ENCODE measurements at places on chromosomes 4 and X.

DNA sequence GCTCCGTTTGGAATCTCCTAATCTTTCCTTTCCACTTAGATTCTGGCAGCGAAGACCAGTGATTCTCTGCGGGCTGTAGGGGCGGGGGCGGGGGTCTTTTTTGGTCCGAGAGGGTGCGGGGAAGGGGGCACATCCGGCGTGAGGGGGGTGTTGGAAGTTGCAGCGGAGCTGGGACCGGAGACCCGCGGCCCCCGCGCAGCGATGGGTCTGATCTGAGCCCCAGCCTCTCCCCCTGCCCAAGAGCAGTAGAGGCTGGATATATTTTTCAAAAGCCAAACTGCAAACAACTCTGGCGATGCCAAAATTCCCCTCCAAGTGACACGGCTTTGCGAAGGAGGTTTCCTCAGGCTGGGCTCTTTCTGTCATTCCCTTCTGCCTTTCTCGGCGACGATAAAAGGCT is 355 bp downstream of the GRID2 start:
- no peak for DNase-seq

GRCh38 chr4:130600706-130601105 is 1504.8 kb downstream of the C4orf33 start:
- no peak for DNase-seq

- DNase-seq = peak; percentile 46
Measured at GRCh38 chr4:85761803-85762528, 287.0 kb downstream of the ARHGAP24 start.

DNA sequence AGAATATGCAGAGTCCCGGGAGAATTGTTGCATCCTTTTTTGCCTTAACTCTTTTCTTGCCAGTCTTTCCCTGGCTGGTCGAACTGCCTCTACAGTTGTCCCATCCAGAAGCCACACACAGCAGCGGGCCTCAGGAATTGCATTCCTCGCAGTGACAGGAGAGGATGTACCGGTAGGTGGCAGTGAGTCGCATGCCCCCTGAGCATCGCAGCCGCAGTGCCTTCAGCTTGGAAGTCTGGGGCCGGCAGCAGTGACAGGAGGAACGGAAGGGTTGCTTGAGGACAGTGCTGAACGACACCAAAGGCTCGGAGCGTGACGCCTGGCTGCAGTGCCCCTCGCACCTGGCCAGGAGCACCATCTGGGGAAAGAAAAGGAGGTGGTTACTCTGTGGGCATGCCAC is 23.5 kb downstream of the NDP start:
- DNase-seq = no peak

GRCh38 chrX:10847333-10847732 is 226.9 kb upstream of the MID1 start:
- peak; percentile 23 for DNase-seq

DNA sequence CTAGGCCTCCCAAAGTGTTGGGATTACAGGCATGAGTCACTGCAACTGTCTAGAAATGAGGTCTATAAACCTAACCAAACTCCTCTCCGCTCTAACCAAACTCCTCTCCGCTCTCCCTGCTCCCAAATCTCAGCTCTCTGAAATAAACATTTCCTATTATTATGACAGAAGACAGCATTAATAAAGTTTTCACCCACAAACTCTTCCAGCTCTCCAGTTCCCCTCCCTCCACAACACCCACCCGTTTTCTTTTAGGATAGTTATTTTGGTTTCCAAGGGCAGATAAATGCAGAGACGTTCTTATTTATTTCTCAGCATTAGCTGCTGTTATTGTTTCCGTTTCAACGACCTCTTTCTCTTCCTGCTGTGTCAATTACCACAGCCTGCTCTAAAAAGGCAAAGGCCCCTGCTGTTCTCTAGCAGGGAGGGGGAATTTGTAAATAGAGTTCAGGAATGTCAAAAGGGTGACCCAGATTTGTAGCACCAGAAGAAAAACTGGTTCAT is 13.3 kb upstream of the SCD5 start:
- no peak for DNase-seq

DNA sequence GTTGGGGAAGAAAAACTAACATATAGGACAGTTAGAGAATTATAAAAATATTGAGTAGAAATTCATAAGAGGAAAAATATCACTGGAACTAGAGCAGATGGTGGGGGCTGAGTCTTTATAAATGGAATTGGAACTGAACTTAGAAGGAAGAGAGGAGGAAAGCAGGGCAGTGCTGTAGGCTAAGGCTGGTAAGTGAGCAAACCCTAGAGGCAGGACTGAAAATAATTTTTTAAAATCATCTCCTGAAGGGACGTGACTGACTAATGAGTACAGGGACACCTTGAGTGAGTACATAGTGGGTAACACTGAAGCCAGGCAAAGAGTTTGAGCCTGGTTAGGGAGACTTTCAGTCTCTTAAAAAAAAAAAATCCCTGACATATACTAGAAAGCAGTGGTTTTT is 63.3 kb downstream of the GALNT7 start:
- no peak for DNase-seq

DNA sequence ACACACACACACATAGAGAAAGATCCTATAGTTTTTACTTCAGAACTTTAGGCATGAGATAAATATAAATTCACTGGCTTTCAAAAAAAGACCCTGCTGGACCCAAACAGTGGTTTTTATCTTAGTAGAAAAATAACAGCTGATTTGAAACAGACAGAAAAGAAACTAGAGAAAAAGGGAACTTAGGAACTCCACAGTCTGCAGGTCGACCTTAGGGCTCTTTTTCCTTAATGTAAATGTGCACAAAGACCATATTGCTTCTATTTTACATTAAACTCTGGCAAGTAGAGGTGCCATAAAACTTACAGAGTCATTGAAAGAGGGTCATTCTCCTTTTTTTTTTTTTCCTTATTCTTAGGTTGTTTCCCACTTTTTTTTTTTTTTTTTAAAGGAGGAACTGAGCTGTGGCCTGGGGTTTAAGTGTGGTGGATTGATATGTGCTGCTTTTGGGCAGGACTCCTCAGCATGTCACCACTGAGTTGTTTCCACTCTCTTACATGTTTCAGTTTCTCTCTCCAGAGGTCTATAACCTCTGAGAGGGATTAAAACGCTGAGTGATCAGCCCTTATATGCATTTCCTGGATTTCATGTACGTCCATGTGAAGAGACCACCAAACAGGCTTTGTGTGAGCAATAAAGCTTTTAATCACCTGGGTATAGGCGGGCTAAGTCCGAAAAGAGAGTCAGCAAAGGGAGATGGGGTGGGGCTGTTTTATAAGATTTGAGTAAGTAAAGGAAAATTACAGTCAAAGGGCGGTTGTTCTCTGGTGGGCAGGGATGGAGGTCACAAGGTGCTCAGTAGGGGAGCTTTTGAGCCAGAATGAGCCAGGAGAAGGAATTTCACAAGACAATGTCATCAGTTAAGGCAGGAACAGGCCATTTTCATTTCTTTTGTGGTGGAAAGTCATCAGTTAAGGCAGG is 70.8 kb upstream of the PACRGL start:
- no peak for DNase-seq

GRCh38 chr4:168274871-168275270 is 43.7 kb downstream of the DDX60 start:
- no peak for DNase-seq

- no peak for DNase-seq
Measured at GRCh38 chr4:24927049-24927448, 14.2 kb upstream of the CCDC149 start.

GRCh38 chr4:153401501-153401900 is 57.0 kb downstream of the MND1 start:
- no peak for DNase-seq

DNA sequence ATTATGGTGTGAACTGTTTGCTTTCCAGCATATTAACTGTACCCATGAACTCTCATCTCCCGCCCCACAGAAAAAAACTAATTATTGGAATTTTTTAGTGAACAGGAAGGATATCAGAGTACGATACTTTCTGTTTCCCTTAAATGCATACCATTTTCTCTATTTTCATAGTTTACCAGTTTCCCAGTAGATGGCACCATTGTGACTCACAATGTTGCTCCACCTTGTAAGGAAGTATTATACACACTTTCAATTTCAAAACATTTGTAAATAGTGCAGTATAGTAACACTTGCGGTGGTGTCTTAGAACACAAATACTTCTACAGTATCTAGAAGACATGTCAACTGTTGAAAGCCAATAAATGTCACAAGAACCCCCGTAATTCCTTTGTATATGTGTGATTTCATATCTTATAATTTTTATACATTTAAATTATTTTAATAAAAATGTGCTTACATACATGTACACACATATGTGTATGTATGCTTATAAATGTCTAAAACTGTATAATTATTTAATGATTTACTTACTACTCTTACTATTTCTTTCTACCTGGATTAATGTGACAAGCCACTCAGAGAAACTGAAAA is 167.3 kb downstream of the SLIT2 start:
- DNase-seq = peak; percentile 70

DNA sequence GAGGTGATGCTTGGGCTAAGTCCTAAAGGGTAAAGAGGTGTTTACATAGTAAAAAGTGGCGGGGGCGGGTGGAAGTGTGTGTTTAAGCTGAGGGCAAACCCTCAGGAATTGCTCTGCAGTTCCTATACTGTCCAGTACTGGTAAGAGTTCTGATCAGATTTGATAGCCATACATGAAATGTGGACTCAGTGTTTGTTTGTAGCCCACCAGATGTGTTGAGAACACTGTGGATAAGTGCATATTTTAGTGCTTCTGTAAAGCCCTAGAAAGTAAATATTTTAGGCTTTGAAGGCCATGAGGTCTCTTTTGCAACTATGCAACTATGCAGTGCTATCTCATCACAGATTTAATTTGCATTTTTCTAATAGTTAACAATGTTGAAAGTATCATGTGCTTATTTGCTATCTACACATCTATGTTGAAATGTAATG is 80.7 kb upstream of the EOLA2 start:
- peak; percentile 47 for DNase-seq

DNA sequence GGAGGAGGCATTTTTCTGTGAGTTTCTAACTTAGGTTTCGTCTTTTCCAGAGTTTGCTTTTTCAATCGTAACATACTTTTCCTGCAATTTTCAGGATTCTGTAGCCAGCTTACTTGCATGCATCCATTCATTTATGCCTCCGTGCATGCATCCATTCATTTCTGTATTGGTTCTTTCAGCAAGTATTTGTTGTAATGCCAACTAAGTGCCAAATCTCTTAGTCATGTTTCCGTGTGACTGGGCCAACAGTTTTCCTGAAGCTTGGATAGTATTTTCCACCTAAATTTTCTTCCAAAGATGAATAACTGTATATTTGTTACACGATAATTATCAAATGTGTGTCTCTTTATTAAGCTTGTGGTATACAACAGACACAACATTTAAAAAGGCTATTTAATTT is 41.5 kb downstream of the CBLL2 start:
- no peak for DNase-seq

GRCh38 chr4:150746156-150746555 is 164.2 kb downstream of the MAB21L2 start:
- DNase-seq = peak; percentile 53

- DNase-seq = peak; percentile 72
Measured at GRCh38 chrX:12975991-12976558, 1.2 kb downstream of the TMSB4X start.

- no peak for DNase-seq
Measured at GRCh38 chr4:35559559-35560365, 684.6 kb downstream of the ARAP2 start.

DNA sequence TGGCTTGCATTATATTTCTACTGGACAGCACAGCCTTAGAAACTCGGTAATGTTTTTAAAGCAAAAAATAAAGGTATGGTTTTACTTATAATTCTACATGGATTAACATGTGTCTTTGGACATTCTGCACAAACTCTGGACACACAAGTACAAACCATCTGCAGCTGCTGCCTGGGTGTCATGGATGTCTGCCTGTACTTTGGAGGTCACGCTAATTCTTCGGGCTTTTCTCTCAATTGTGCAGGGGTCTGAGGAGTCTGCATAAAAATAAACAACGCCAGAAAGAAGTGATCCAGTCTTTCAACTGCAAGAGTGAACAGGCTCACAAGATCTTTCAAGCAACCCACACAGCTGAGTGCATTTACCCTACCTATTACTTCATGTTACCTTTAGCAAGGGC is 55.2 kb downstream of the TAB3 start:
- DNase-seq = no peak

DNA sequence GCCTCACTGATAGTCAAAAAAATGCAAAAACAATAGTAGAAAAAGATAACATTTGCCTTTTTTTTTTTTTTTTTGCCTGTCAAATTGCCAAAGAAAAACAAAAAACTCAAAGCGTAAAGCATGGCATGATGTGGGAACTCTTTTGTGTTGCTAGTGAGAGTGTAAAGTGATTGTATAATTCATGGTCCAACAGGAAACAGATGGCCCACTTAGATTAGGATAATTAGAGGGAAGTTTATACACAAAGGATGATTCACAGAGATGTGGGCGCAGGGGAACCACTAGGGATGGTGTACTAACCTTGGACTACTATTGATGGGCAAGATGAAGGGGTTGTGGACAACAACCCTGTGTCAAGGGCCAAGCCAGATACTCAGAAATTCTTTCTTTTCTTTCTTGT is 16.4 kb downstream of the MCUB start:
- DNase-seq = no peak

DNA sequence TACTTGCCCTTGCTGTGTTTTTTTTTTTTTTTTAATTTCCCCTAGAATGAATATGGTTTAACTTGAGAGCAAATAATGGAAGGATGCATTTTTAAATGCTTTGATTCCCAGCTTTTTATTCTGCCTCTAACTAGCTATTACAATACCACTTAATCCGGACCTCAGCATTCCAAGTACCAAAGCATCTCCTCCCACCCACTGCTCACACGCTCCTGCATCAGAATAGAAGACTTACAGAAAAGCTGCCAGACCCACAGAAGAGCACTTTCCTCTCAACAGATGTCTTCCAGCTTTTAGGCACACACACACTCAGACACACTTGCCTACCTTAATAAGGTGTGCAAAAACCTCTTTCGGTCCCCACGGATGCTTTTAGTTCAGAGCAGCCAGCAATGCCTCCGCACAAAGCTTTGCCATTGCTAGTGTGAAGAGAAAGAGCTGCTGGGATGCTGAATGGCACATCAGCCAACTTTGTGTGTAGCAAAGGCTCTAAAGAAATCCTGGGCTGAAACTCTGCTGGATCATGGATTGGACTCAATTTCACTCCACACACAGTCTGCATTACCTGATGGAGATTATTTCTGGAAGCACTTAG is 1056.2 kb downstream of the DMD start:
- no peak for DNase-seq

GRCh38 chrX:40244980-40245379 is 147.2 kb upstream of the BCOR start:
- DNase-seq = peak; percentile 68

DNA sequence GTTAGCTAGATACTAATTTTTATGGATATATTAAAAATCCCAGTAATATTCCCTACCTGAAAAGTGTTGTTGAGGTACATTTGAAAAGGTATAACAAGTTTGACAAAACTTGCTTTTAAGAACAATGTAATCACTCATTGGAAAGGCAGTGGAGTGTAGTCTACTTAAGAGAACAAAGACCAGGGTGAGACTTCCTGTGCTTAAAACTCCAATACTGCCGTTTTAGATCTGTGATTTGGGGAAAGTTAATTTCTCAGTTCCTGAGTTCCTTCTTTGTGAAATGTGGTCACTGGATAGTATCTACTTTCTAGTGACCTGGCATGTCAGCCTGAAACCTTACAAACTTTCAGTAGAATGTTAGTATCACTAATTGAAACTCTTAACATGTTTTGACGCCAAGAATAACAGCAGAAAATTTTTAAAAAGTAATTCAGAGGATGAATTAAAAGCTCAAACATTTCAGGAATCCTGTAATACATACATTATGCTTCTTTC is 56.8 kb downstream of the PCDH7 start:
- DNase-seq = no peak

- peak; percentile 63 for DNase-seq
Measured at GRCh38 chr4:28391877-28392276, 1531.2 kb downstream of the STIM2 start.

GRCh38 chr4:8189551-8190466 is 9.3 kb upstream of the SH3TC1 start:
- no peak for DNase-seq
